ENCODE measurements at places on chromosomes 5 and 9.

DNA sequence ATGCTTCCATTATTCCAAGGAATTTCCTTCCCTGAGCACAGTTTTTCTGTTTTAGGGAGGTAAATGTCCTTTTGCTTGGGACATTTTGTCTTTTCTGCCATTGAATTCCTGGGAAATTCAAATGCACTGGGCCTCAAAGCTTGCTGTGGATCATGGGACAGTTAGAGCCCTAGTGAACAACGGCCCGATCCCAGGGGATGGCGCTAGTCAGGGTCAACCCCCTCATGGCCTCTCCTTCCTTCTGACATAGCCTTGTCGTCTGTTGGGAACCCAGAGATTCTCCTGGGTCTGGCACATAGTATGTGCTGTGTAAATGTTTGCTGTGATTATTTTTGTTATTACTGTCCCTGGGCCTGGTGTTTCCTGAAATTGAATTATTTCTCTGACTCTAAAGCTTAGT, 30.7 kb upstream of the COL15A1 start:
- H3K27me3 ChIP-seq: no peaks in the 10 kb centered on the region
- no peaks in the 10 kb centered on the region for H3K36me3 ChIP-seq
- no peak overlapping the region for H3K4me3 ChIP-seq

GRCh38 chr9:4160249-4160648, 139.6 kb downstream of the GLIS3 start:
- no peaks in the 10 kb centered on the region for H3K36me3 ChIP-seq
- no peaks in the 10 kb centered on the region for H3K4me1 ChIP-seq
- H3K27ac ChIP-seq: no peak overlapping the region
- no peaks in the 10 kb centered on the region for H3K27me3 ChIP-seq
- H3K4me3 ChIP-seq: no peak overlapping the region

DNA sequence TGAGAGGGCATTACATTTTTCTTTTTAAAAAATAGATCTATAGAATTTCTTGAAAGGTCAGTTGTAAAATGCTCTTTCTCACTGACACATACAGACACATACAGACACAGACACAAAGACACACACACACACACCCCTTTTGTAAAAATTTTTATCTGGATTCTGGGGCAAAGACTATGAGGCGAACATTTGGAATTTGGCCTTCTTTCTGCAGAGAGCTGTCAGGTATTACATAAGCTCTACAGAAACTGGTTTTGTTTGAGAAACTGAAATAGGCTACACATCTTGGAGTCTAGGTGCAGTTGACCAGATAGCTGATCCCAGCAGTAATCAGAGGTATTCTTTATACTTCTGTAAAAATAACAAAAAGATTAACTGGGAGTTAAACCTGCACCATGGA, 315.9 kb upstream of the RPS23 start:
- H3K4me1 ChIP-seq: peaks cover 20% of the 10 kb centered on the region
- H3K4me3 ChIP-seq: no peak overlapping the region
- H3K36me3 ChIP-seq: peaks cover 5% of the 10 kb centered on the region
- no peak for DNase-seq
- H3K27me3 ChIP-seq: no peaks in the 10 kb centered on the region

- H3K4me1 ChIP-seq: peaks cover 23% of the 10 kb centered on the region
- no peak overlapping the region for H3K27ac ChIP-seq
- DNase-seq: no peak
- no peaks in the 10 kb centered on the region for H3K27me3 ChIP-seq
- no peak overlapping the region for H3K4me3 ChIP-seq
These were observed 62.9 kb downstream of the SHB start for GRCh38 chr9:38006163-38006562.

DNA sequence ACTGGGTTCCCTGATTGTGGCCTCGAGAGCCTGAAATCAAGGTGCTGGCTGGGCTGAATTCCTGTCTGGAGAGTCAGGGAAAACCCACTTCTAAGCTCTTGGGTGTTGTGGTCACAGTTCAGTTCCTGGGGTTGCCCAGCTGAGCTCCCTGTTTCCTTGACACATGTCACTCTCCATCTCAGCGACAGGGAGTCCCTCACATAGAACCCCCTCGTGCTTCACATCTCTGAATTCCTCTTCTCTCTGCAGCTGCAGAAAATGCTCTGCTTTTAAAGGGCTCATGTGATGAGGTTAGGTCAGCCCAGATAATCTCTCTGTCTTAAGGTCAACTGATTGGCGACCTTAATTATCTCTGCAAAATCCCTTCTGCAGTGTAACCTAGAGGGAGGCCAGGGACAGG, 53.5 kb upstream of the NFIL3 start:
- H3K4me1 ChIP-seq: no peaks in the 10 kb centered on the region
- no peak for DNase-seq
- no peaks in the 10 kb centered on the region for H3K27me3 ChIP-seq
- H3K36me3 ChIP-seq: no peaks in the 10 kb centered on the region

- no peaks in the 10 kb centered on the region for H3K27me3 ChIP-seq
- H3K4me3 ChIP-seq: no peak overlapping the region
- no peak overlapping the region for H3K27ac ChIP-seq
These were observed 46.6 kb downstream of the UGCG start for GRCh38 chr9:111943200-111943599.

Measured in GM23338 (cell line).